ENCODE measurements at places on chromosomes 16 and 17.

GRCh38 chr17:42518046-42518754 lies 17.8 kb upstream of the NAGLU start:
- DNase-seq, result peak; percentile 94

- DNase-seq, result no peak
These were observed 8.5 kb downstream of the ADGRG3 start for GRCh38 chr16:57676553-57677085.

GRCh38 chr17:17433000-17433703 lies 43.6 kb upstream of the MED9 start:
- DNase-seq, result no peak

DNA sequence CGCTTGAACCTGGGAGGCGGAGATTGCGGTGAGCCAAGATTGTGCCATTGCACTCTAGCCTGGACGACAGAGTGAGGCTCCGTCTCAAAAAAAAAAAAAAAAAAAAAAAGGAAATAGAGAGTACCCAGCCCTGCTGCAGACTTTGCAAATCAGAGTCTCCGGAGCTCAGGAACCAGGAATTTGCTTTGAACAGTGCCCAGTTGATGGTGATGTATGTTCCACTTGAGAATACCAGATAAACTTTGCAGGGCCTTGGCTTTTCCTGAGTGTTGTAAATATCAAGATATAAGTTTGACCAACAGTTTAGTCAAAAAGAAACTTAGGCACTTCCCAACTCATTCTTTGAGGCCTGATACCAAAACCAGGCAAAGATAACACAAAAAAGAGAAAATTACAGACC lies 30.6 kb upstream of the MAP3K14 start:
- DNase-seq, result no peak

DNA sequence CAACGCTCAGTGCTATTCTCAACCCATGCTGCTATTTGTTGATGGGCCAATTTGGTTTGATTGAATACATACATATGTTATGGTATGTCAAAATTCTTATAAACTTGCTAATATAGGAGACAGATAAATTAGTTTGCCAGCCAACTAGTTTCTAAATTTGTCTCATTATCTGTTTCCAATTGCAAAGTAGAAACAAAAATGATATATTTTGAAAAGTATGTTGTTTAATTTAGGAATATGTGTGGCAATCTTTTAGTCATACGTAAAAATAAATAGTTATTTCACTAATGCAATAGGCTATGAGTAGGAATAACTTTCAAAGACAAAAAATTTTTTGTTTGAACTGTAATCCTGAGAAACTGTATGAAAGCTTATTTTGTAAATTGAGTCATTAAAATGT lies 210.6 kb upstream of the KCNJ16 start:
- no peak for DNase-seq

Data from A549 (cell line).